ENCODE measurements at places on chromosomes 12 and 14.

GRCh38 chr14:39181026-39181692, 6.1 kb downstream of the PNN start:
- DNase-seq: no peak

DNA sequence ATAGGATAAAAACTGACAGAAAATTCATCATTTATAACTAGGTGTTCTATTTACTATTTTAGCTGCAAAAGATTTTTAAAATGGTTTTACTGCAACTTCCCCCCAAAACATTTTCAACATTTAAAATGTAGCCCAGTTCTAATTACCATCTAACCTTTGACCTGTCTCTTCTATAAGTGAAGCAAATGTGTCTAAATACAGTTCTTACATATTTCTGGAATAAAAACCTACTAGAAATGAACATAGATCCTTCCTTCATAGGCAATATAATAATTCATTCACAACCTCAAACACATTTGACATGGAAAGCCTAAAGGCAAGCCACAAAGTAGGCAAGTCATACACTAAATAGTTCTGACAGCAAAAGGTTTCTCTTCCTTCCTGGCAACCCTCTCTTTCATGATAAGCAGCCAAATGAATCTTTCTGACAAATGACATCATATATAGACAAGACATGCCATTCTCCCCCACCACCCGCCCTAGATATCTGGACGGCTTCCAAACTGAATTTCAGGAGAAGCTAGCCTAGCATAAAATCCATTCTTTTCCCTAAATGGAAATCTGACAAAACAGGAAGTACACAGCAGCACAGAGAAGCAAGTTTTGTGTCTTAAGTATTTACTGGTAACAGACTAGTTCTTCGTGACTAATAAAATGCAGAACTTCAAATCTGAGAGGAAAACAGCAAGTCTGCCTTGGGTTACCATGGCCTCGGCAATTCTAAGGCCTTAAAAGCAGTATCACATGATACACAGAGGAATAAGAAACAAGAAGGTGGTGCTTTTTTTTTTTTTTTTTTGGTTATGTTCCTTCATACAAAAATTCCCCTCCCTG, 17.2 kb upstream of the ARID4A start:
- DNase-seq: no peak

GRCh38 chr12:6460751-6461371, 9.0 kb downstream of the TAPBPL start:
- DNase-seq: no peak

GRCh38 chr12:92341065-92341668, 195.5 kb upstream of the BTG1 start:
- DNase-seq: no peak

DNA sequence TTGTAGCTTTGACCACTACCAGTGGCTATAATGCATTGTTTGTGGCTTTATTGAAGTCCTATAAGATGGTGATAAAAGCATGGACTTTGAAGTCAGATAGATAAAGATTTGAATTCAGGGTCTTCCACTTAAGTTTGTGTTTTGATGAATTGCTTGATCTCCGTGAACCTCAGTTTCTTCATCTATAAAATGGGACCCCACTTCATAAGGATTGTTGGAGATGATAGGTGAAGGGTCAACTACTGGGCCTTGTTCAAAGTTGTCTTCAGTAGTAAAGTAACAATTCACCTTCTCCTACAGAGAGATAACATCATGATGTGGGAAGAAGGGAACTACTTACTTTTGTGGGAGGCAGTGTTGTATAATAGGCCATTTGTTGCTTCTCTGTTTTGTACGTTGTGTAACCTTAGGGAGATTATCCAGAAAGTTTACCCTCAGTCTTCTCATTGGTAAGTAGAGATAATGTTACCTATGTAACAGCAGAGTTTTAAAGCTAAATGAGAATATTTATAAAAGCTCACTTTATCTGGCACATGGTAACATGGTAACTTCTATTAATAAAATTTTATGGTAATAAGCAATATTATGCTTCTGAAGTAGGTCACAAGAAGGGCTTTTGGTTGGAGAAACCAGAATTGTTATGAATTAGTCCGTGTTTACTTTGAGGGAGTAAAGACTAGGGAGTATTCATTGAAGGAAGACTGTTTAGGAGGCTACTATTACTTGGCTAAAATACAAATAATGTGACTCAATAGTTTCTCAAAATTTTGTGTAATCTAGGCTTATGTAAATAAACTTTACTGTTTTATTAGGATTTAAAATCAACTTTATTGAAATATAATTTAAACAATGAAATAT, 15.1 kb downstream of the ADIPOR2 start:
- DNase-seq: no peak

GRCh38 chr12:48978741-48979601, 849 bp downstream of the WNT1 start:
- DNase-seq: no peak
